ENCODE measurements at places on chromosomes 2 and 18. TPM values are rescaled to one million over a fixed set of nuclear protein-coding genes. Genes with fewer than 3 reads are reported as not detected.

- no peak overlapping the region for H3K4me3 ChIP-seq
- DNase-seq: no peak
- H3K36me3 ChIP-seq: no peaks in the 10 kb centered on the region
- no peak overlapping the region for H3K27ac ChIP-seq
- H3K4me1 ChIP-seq: no peaks in the 10 kb centered on the region
Measured at GRCh38 chr18:49061991-49062831, 111.4 kb upstream of the SMAD7 start.

DNA sequence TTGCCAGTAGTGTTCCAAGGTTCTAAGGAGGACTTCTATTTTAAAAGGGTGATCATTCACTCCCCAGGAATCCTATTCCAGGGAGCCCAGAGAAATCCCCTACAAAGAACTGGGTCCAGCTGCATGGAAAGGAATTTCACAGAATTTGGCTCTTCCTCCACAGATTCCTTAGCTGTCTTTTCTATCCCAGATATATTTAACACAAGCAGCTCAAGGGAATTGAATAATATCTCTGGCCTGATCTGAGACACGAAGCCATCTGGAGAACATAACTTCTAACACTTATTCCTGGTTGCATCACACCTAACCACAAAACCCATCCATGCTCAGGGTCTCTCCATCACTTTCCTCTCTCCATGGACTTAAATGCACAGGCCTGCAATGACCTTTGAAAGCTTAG, 306.7 kb upstream of the ACVR2A start:
- H3K27me3 ChIP-seq: no peaks in the 10 kb centered on the region
- no peaks in the 10 kb centered on the region for H3K36me3 ChIP-seq
- no peak for DNase-seq
- H3K4me1 ChIP-seq: no peaks in the 10 kb centered on the region
- H3K27ac ChIP-seq: no peak overlapping the region
- no peak overlapping the region for H3K4me3 ChIP-seq

PROKR1 gene
- not detected for total RNA-seq

- DNase-seq: no peak
- H3K4me1 ChIP-seq: peaks cover 27% of the 10 kb centered on the region
Measured at GRCh38 chr2:65615602-65616001, 183.2 kb upstream of the SPRED2 start.

IL36G gene
- total RNA-seq: not detected

DNA sequence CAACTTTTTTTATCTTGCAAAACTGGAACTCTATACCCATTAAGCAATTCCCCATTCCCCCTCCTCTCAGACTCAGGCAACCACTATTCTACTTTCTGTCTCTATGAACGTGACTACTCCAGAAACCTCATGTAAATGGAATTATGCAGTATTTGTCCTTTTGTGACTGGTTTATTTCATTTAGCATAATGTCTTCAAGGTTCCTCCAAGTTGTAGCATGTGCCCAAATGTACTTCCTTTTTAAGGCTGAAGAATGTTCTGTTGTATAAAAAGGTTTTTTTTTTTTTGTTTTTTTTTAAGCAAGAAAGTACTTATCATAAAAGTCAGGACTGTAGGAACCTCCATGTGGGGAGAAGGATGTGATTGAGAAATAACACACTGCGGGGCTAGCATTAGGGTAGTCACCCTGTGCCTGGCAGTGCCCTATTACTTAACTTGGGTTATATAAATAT, 262.9 kb upstream of the FBXO11 start:
- no peaks in the 10 kb centered on the region for H3K4me1 ChIP-seq
- DNase-seq: no peak
- H3K36me3 ChIP-seq: no peaks in the 10 kb centered on the region
- no peaks in the 10 kb centered on the region for H3K27me3 ChIP-seq

- H3K4me1 ChIP-seq: peaks cover 14% of the 10 kb centered on the region
- H3K27ac ChIP-seq: no peak overlapping the region
- no peaks in the 10 kb centered on the region for H3K27me3 ChIP-seq
- H3K4me3 ChIP-seq: no peak overlapping the region
- DNase-seq: no peak
Measured at GRCh38 chr18:12645751-12646203, 12.1 kb downstream of the SPIRE1 start.

DNA sequence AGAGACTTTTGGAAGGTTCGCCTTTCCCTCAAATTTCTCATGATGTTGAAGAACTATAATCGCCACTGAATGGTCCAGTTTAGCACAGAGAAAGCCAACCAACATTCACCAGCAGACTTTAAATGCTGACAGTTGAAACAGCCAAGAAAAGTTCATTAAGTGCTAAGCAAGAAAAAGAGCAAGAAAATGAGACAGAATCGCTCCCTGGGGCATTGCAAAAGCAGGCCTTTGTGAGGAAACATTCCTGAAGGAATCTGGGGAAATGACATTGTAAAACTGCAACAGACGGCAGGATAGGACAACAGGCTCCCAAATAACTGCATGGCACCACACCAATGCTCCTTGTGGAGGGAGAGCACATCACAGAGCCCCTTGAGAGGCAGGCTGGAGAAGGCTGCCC, 269.3 kb upstream of the ID2 start:
- DNase-seq: no peak
- H3K36me3 ChIP-seq: no peaks in the 10 kb centered on the region
- no peak overlapping the region for H3K4me3 ChIP-seq
- no peaks in the 10 kb centered on the region for H3K4me1 ChIP-seq

SESTD1 gene
- 208 TPM for total RNA-seq

DNA sequence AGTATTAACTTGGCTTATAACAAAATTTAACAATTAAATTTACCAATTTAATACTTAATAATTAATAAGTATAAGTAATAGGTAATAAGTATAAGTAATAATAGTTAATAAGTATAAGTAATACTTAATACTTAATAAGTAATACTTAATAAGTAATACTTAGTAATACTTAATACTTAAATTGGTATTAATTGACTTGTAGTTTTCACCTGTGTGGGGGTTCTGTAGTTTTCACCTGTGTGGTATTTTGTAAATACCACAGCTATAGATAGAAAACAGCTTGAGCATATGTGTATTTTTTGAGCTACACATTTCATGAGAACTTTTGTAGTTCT, 55.4 kb downstream of the MAPRE2 start:
- DNase-seq: no peak
- H3K36me3 ChIP-seq: no peaks in the 10 kb centered on the region
- H3K27ac ChIP-seq: no peak overlapping the region
- no peaks in the 10 kb centered on the region for H3K27me3 ChIP-seq

DNA sequence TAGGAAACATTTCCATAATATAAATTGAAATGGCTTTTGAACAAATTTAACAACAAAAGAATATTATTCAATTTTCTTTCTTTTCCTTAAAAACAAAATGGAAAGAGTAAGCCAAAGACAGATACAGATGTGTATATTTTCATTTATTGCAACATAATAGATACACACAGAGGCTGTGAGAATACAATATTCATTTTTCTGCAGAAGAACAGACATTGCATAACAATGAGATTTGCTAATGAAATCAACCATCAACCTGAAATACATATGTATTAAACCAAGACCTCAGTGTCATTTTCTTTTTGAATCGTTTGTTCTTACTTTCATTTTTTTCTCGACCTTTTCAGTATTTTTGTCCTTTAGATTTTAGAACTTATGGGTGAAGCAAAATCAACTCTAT, 95.1 kb downstream of the BAZ2B start:
- no peak for DNase-seq
- peaks cover 7% of the 10 kb centered on the region for H3K4me1 ChIP-seq
- no peaks in the 10 kb centered on the region for H3K27me3 ChIP-seq
- H3K27ac ChIP-seq: no peak overlapping the region
- no peaks in the 10 kb centered on the region for H3K36me3 ChIP-seq

GRCh38 chr18:35578936-35579335, 2.6 kb upstream of the GALNT1 start:
- H3K27me3 ChIP-seq: no peaks in the 10 kb centered on the region
- H3K36me3 ChIP-seq: no peaks in the 10 kb centered on the region
- peaks cover 16% of the 10 kb centered on the region for H3K4me1 ChIP-seq
- H3K27ac ChIP-seq: no peak overlapping the region

DNA sequence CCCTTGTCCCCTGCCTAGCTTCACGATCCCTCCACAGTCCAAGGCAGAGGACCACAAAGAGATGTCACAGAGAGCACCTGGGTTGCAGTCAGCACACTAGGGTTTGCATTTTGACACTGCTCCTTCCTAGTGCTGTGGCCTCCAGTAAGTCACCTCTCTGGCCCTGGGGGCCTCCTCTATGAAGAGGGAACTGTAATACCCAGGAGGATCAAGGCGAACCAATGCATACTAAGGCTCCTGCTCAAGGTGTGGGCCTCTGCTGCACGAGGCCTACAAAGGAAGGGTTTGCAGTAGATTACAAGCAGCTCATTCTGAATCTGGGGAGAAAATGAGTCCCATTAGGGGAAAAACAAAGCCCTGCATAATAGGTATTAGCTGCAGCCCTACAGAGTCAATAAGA, 72.3 kb upstream of the FZD7 start:
- DNase-seq: no peak
- H3K27ac ChIP-seq: no peak overlapping the region
- H3K27me3 ChIP-seq: no peaks in the 10 kb centered on the region
- H3K36me3 ChIP-seq: no peaks in the 10 kb centered on the region
- no peaks in the 10 kb centered on the region for H3K4me1 ChIP-seq
- no peak overlapping the region for H3K4me3 ChIP-seq

- no peak overlapping the region for H3K4me3 ChIP-seq
- peaks cover 23% of the 10 kb centered on the region for H3K4me1 ChIP-seq
- no peak overlapping the region for H3K27ac ChIP-seq
- no peak for DNase-seq
- no peaks in the 10 kb centered on the region for H3K27me3 ChIP-seq
- H3K36me3 ChIP-seq: peaks cover 56% of the 10 kb centered on the region
Measured at GRCh38 chr18:3255611-3256165, 6.2 kb upstream of the MYL12B start.

DNA sequence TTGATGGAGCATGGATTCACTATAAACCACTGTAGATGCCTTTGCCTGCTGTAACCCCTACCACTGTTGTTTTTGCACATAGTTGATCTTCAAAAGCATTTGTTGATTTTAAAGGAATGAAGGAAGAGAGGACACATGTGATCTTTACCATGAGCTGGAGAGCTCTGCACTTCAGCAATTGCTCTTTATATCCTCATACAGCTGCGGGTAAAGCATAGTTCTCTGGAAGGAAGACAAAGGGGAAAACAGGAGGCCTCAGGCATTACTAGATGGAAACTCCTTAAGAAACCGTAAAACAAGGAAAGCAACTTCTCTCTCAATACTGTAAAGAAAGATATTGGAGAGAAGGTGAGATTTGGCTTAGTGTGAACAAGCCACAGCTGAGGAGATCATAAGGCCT, 60.6 kb downstream of the SCG2 start:
- no peak for DNase-seq
- 0 out of 2 replicates have a peak, but pooled peaks cover 3% of the 10 kb centered on the region for H3K36me3 ChIP-seq
- H3K4me1 ChIP-seq: peaks cover 36% of the 10 kb centered on the region
- H3K4me3 ChIP-seq: no peak overlapping the region
- H3K27me3 ChIP-seq: no peaks in the 10 kb centered on the region

MROH2A gene
- total RNA-seq: 2.9 TPM

DNA sequence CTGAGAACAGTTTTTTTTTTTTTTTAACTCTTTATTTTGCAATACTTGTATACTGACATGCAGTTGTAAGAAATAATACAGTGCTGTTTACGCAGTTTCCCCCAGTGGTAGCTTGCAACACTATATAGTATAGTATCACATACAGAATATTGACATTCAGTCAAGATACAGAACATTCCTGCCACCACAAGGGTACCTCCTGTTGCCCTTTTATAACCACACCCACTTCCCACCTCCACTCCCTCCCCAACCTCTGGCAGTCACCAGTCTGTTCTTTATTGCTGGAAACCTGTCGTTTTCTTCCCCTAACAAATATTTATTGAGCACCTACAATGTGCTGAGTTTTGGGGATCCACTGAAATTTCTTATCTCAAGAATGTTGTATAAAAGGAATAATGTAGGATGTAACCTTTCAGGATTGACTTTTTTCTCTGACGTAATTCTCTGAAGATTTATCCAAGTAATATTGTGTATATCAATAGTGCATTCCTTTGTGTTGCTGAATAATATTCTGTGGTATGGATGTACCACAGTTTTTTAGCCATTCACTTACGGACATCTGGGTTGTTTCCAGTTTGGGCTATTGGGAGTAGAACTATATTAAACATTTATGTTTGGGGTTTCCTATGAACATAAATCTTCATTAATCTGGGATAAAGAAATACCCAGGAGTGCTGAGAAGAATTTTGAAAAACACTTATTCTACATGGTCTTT, 51.4 kb upstream of the EML6 start:
- no peak for DNase-seq
- H3K36me3 ChIP-seq: peaks cover 11% of the 10 kb centered on the region
- 0 out of 2 replicates have a peak overlapping the region, but pooled peaks have one; percentile 14 for H3K4me3 ChIP-seq

GRCh38 chr2:31270131-31270530, 36.2 kb downstream of the EHD3 start:
- no peak overlapping the region for H3K4me3 ChIP-seq
- H3K4me1 ChIP-seq: no peaks in the 10 kb centered on the region
- DNase-seq: no peak
- H3K27ac ChIP-seq: no peak overlapping the region

DNA sequence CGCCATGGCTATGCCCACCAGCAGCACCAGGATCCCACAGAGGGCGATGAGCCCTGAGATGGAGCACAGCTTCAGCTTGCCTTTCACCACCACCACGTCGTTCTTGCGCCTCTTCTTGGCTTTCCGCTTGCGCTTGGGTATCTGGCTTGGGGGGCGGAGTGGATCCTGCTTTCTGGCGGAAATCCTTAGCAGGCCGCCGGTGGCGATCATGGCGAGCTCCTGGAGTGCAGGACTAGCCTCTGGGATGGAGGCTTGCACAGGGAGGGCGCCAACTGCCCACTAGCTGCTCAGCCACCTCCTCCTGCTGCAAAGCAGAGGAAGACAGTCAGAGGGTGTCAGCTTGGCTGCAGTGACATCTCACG, 3.5 kb downstream of the TMEM200C start:
- DNase-seq: no peak
- H3K27ac ChIP-seq: no peak overlapping the region
- no peaks in the 10 kb centered on the region for H3K36me3 ChIP-seq
- H3K27me3 ChIP-seq: no peaks in the 10 kb centered on the region
- H3K4me3 ChIP-seq: no peak overlapping the region
